ENCODE measurements at places on chromosomes 7 and 10. TPM values are rescaled to one million over a fixed set of nuclear protein-coding genes. Genes with fewer than 3 reads are reported as not detected.
A peak's percentile ranks its signal among the peaks of the same experiment; 100 is the strongest.

The CDK1 gene
- 3.3 TPM for total RNA-seq

DNA sequence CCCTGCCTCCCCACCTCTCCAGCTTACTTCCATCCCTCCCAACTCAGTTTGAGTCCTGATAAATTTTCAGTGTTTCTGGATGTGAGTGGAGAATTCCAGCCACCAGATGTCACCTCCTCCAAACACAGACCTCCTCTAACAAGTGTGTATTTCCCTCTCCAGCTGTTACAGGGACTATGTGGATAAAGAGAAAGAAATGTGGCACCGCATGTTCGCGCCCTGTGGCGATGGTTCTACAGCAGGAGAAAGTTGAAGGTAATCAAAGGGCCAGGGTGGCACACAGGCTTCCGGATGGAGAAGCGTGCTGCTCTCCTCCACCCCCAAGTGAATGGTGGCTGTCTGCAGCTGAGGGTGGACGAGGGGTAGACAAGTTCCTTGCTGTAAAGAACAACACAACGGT, 14.7 kb downstream of the FKBP6 start:
- H3K4me1 ChIP-seq, result peaks cover 5% of the 10 kb centered on the region
- peak overlapping the region; percentile 41 for H3K4me3 ChIP-seq
- no peaks in the 10 kb centered on the region for H3K27me3 ChIP-seq
- H3K27ac ChIP-seq, result no peak overlapping the region
- H3K36me3 ChIP-seq, result no peaks in the 10 kb centered on the region

DNA sequence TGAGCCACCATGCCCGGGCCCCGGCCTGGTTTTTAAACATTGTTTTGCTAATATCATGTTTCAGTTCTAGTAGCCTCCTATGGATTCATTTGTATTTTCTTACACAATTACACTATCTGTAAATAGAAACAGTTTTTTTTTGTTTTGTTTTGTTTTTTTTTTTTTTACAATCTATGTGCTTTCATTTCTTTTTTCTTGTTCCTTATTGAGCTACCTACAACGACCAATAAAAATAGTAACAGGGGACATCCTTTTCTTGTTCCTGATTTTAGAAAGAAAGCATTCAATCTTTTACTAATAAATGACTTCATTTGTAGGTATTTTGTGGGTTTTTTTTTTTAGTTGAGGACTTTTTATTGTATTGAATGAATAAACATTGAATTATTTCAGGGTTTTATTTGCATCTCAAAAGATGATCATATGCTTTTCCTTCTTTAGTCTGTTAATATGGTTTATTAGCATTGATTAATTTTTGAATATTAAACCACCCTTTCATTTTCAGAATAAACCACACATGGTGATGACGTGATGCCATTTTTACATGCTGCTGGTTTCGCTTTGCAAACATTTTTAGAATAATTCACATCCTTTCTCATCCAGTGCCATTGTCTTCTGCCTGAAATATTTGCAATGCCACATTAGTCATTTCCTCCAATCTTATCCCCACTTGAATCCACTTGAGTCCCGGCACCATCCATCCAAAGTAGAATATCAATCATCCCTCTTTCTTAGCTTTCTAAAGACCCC, 18.1 kb upstream of the AKR1E2 start:
- no peak overlapping the region for H3K4me3 ChIP-seq
- H3K4me1 ChIP-seq, result no peaks in the 10 kb centered on the region
- no peaks in the 10 kb centered on the region for H3K36me3 ChIP-seq
- H3K27ac ChIP-seq, result no peak overlapping the region
- DNase-seq, result no peak

DNA sequence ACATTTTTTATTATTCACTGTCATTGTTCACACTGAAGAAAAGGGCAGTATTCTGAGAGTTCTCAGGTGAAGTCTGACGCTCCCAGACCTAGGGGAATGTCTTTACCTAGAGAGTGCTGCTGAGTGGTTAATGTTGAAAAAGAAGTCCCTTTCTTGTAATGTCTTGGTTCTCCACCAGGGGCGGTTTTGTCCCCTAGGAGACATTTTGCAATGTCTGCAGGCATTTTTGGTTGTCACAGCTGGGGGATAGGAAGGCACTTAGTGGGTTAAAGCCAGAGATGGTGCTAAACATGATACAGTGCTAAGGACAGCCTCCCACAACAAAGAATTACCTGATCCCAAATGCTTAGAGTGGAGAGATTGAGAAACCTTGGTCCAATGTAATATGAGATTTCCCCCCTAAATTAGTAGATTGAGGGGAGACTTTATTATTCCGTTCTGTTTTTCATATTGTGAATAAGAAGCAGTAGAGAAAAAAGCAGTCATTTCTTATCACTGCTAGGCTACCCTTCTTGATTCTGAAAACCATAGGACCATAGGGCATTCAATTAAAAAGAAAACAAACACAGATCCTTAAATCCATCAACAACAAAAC, 13.1 kb downstream of the UMAD1 start:
- DNase-seq, result peak; percentile 54
- H3K27me3 ChIP-seq, result no peaks in the 10 kb centered on the region
- H3K4me1 ChIP-seq, result no peaks in the 10 kb centered on the region
- H3K4me3 ChIP-seq, result no peak overlapping the region
- H3K36me3 ChIP-seq, result no peaks in the 10 kb centered on the region
- no peak overlapping the region for H3K27ac ChIP-seq

The HTR7 gene
- total RNA-seq, result 0.38 TPM

GRCh38 chr7:20964281-20964918, 177.7 kb upstream of the SP8 start:
- no peak for DNase-seq
- no peaks in the 10 kb centered on the region for H3K27me3 ChIP-seq
- H3K27ac ChIP-seq, result no peak overlapping the region

- H3K4me1 ChIP-seq, result no peaks in the 10 kb centered on the region
- H3K4me3 ChIP-seq, result no peak overlapping the region
- no peak for DNase-seq
- H3K27ac ChIP-seq, result no peak overlapping the region
- H3K36me3 ChIP-seq, result no peaks in the 10 kb centered on the region
Measured at GRCh38 chr7:88224601-88225275, 4.9 kb upstream of the SRI start.

The UPK3B gene
- total RNA-seq, result 1.9 TPM

DNA sequence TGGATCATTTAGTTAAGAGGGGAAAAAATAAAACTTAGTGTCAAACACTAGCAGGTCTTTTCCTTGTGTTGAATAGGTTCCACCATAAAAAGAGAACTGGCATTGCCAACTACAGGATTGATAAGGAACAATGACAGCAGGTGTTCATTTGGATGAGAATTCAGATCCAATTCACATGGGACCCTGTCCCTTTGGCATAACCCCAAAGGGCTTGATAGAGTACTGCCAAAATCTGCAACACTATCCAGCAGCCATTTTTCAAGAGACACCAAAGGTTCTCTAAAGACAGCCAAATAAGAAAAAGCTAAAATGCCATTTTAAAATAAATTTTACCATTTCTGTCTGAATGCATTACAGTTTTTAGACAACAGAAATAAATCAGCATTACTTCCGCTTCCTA, 422.3 kb downstream of the DGKB start:
- H3K27ac ChIP-seq, result no peak overlapping the region
- no peaks in the 10 kb centered on the region for H3K27me3 ChIP-seq
- H3K36me3 ChIP-seq, result no peaks in the 10 kb centered on the region
- no peak overlapping the region for H3K4me3 ChIP-seq
- DNase-seq, result no peak

DNA sequence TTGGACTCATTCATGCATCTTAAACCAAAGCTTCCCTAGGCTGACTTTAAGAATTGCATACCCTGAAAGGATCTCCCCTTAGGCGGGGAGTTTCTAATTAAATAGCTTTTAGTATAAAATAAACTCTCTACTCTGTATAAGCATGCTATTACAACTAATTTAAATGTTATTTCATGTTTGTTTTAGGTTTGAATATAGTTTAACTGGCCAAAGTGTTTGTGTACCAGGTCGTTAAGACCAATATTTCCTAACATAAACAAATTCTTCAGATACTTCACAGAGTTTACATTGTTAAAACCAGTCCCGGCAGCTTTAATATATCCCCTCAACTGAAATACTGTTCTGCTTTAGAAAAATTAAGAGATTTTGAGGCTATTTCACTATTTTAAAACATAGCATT, 2.3 kb downstream of the GLI3 start:
- H3K27me3 ChIP-seq, result no peaks in the 10 kb centered on the region
- H3K4me1 ChIP-seq, result no peaks in the 10 kb centered on the region
- no peaks in the 10 kb centered on the region for H3K36me3 ChIP-seq
- DNase-seq, result no peak

DNA sequence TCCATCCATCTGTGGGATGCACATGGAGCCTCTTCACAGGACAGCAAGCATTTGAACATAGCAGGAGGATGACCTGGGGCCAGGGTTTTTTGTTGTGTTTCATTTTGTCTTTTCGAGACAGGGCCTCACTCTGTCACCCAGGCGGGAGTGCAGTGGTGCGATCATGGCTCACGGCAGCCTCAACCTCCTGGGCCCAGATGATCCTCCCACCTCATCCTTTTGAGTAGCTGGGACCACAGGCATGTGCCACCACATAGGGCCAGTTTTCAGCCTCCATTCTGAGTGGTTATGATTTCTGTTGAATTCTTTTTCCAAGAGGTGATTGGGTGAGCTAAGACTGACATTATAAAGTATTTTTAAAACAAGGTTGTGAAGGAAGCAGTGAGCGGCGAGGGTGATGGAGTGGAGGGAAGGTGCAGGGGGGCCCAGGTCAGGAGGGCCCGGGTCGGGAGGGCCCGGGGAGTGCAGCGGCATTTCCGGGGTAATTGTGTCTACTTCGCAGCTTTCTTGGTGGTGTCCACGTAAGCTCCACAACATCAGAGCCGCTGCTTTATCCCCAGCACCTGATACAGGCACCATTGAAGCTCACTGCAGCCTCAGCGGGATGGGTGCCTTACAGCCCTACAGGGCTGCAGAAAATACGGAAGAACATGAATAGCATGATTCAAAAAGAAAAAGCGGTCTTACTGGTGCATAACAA, 12.0 kb upstream of the LARP4B start:
- no peaks in the 10 kb centered on the region for H3K36me3 ChIP-seq
- no peaks in the 10 kb centered on the region for H3K4me1 ChIP-seq
- DNase-seq, result peak; percentile 31
- no peaks in the 10 kb centered on the region for H3K27me3 ChIP-seq

GRCh38 chr10:59079386-59080226, 96.8 kb upstream of the PHYHIPL start:
- no peak overlapping the region for H3K4me3 ChIP-seq
- H3K36me3 ChIP-seq, result no peaks in the 10 kb centered on the region
- H3K4me1 ChIP-seq, result peaks cover 2% of the 10 kb centered on the region
- no peak for DNase-seq

The NPSR1 gene
- not detected for total RNA-seq

GRCh38 chr7:157738066-157738460, 401.3 kb downstream of the DNAJB6 start:
- H3K36me3 ChIP-seq, result no peaks in the 10 kb centered on the region
- no peaks in the 10 kb centered on the region for H3K4me1 ChIP-seq
- peak; percentile 69 for DNase-seq

DNA sequence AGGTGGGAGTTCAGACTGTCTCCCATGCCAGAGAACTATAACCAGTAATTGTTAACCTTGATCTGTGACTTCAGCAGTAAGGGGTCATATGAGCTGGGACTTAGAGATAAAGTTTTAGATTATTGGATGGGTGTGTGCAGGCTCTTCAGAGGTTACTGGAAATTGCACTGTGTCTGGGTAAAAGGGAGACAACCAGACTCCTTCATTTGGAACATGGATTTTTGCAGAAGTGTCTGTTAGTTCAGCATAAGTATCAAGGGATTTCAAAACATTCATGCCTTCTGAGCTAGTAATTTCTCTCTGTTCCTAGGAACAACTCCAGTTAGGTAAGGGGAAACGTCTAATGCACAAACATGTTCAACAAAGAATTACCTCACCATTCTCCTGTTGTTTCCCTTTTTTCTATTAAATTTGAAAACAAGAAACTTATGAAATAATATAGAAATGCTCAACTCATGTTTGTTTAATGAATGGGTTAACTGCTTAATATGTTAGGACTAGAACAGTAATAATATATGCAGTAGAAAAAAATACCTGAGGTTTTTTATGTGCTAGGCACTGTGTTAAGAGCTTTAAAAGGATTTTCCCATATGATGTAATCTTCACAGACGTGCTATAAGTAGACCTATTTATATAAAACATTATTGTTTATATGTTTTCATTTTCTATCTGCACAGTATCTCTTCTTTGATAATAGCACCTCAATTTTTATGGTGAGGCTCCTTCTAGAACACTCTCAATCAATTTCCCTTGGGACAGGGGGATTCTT, 233.0 kb downstream of the CACNA2D1 start:
- H3K27ac ChIP-seq, result no peak overlapping the region
- no peaks in the 10 kb centered on the region for H3K36me3 ChIP-seq
- DNase-seq, result no peak
- H3K4me1 ChIP-seq, result no peaks in the 10 kb centered on the region

DNA sequence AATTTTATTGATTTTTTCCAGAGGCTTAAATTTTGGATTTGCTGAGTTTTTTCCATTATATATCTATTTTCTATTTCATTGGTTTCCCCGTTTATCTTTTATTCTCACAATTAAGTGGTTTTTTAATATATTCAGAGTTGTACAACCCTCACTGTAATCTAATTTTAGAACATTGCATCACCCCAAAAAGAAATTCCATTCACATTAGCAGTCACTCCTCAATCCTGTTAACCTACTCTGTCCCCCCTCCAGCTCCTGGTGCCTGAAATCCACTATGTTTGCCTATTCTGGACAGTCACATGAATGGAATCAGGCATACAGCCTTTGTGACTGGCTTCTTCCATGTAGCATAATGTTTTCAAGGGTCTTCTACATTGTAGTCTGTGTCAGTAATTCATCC, 55.8 kb upstream of the ITGA8 start:
- DNase-seq, result no peak
- no peaks in the 10 kb centered on the region for H3K36me3 ChIP-seq
- H3K4me1 ChIP-seq, result no peaks in the 10 kb centered on the region
- H3K27ac ChIP-seq, result no peak overlapping the region

- DNase-seq, result no peak
- H3K4me3 ChIP-seq, result no peak overlapping the region
- no peak overlapping the region for H3K27ac ChIP-seq
- no peaks in the 10 kb centered on the region for H3K36me3 ChIP-seq
- no peaks in the 10 kb centered on the region for H3K27me3 ChIP-seq
Measured at GRCh38 chr7:84912993-84913635, 273.7 kb downstream of the SEMA3D start.

DNA sequence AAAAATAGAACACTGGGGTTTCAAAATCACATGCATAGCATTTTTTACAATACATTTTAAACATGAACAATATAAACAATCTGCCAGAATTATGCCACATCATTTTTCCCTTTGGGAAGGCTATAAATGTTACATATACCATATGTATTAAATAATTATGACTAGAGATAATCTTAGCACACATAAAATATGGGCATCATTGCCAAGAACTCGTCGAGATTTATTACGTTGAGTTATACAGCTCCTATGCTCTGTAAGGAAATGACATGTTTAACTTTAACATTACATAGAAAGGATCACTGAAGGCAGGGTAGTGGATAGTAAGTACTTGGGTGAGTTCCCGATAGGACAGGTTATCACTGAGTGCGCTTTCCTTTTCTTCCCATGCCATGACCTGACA, 267.8 kb downstream of the PARD3 start:
- no peak overlapping the region for H3K27ac ChIP-seq
- no peak overlapping the region for H3K4me3 ChIP-seq
- no peaks in the 10 kb centered on the region for H3K36me3 ChIP-seq

All from kidney (tissue), 22 donors.